ENCODE measurements at places on chromosomes 4 and X.
A peak's percentile ranks its signal among the peaks of the same experiment; 100 is the strongest.

- no peak for DNase-seq
Observed at GRCh38 chr4:176479767-176480166, 160.0 kb downstream of the SPCS3 start.

DNA sequence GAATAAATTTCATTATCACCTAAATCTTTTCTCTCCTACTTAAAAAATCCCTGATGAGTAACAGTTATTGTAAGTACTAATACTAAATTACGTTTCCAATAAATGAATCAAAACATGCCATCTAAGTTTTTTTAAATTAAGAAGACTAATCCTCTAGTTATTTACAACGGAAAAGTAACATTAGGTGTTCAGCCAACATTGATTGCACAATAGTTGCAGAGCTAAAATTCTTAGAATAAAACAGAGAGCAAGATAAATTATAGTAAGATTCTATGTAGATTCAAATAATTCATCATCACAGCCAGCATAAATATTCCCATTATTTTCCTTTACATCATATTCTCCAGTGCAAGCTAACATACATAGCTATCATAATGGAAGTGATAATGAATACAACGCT is 139.2 kb downstream of the HDX start:
- no peak for DNase-seq

- DNase-seq = no peak
Observed at GRCh38 chrX:45771114-45771513, 570.4 kb upstream of the DIPK2B start.

GRCh38 chr4:10098780-10099160 is 17.8 kb downstream of the WDR1 start:
- no peak for DNase-seq

- DNase-seq = peak; percentile 17
Observed at GRCh38 chr4:109067508-109068235, 234.8 kb downstream of the COL25A1 start.

GRCh38 chr4:88893961-88894360 is 163.0 kb downstream of the FAM13A start:
- DNase-seq = no peak

DNA sequence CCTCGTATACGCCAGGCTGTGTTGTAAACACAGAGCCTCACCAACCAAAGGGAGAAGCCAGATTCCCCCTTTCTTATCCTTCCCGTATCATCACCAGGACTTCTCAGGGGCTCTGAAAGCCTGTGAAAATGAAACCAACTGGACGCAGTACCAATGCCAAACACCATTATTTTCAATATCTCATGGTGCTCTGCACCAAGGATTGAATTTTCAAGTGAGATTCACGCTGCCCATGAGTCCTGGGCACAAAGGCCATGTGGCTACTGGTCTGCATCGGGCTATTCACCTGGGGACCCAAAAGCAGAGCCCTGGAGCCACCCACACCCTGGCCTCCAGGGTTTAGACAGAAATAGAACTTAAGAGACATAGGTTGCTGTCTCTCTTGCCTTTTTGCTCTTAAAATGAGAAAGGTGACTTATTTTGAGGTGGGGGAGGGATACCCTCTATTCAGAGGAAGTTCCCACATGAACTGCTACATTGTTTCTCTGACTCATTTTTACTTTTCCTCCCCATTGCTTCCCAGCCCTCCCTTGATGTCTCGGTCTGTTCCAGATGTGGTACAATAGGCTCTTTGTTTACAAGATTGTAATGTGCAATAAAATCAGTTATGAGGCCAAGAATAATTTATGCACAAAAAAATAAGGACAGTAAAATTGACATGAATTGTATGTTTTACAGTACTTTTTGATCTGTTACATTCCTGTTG is 55.4 kb downstream of the MAML3 start:
- DNase-seq = no peak

DNA sequence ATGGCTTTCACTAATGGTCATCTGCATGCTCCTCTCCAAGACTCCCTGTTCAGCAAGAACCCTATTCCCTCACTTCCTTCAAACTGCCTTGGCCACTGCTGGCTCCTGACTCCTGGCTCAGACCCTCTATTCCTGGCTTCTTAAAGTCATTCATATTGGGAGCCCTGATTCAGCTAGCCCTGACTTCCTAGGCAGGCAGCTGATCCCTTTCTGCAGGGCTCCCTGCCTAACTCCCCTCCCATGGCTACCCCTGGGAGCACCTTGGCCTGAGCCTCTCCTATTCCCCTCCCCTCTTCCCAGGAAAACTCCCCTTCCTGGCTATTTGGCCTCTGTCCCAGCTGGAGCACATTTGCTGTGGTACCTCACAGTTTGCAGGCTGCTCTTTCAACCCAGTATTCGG is 154.9 kb upstream of the PJA1 start:
- no peak for DNase-seq

GRCh38 chr4:122746485-122746965 is 14.0 kb downstream of the BBS12 start:
- no peak for DNase-seq

DNA sequence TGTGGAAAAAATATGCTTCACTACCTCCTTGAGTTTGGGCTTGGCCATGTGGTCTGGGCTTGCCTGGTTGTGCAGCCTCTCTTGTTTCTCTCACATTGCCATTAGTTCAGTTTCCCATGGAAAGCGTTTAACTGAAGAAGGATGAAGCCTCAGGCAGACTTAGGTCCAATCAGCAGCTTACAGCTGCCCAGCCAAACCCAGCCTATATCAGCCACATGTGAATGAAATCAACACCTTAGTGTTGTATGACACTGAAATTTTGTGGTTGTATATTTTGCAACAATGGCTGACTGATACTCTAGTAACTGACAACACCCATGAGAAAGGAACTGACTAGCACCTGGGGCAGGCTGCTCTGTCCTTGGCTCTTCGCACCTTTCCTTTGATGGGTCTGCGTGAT is 81.2 kb downstream of the KLF8 start:
- no peak for DNase-seq

- no peak for DNase-seq
Observed at GRCh38 chr4:43718369-43718768, 730.2 kb downstream of the KCTD8 start.

- DNase-seq = no peak
Observed at GRCh38 chrX:1592470-1593142, 1.2 kb downstream of the AKAP17A start.

DNA sequence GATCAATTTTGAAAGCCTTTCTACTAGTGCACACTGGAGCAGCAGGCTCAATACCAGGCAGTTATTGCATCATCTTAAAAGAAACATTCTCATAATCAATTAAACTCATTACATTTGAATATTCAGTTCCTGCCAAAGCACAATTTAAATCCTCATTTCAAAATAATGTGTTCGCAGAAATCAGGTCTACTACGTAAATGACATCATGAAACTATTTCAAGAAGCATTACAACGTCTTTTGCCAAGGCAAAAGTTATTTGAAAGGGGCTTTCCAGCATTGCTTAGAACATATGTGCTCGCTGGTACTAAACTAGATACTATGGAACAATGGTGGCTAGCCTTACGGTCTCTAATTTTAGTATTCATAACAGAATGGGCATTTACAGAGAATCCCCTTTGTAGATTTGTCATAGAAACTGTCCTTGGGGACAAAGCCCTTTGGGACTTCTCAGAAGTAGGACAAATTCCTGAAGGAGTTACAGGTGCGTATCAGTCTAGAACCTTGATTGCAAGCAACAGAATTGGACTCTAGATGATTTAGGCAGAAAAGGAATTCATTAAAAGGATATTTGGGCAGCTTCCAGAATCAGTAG is 27.6 kb upstream of the HUWE1 start:
- DNase-seq = no peak

DNA sequence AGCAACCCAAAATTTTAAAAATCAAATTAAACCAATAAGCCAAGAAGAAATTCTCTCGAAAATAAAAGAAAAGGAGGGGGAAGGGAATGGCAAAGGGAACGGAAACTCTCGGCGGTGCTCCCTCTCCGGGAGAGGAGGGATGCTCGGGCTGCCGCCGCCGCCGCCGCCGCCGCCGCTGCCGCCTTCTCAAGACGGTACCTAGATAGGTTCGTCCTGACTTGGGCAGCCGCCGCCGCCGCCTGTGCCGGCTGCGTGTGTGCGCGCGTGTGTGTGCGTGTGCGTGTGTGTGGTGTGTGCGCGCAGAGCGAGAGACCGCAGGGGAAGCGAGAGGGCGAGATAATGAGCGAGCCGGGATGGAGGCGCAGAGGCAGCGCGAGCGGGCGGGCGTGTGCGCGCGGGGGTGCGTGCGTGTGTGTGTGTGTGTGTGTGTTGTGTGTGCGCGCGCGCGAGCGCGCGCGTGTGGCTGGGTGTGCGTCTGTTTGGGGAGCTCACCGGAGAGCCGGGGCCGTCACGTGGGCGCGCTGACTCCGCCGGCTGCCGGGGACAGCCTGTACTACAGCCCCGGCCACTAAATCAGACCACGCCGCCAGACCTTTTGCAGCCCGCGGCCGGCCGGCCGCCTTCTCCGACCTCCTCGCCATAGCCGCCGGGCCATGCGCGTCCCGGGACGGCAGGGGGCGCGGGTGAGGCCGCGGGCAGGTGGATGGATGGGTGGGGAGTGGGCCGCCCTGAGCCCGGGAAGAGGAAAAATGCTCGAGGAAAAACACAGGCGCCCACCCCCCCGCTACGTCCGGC is 111.6 kb downstream of the DHX15 start:
- DNase-seq = peak; percentile 93

DNA sequence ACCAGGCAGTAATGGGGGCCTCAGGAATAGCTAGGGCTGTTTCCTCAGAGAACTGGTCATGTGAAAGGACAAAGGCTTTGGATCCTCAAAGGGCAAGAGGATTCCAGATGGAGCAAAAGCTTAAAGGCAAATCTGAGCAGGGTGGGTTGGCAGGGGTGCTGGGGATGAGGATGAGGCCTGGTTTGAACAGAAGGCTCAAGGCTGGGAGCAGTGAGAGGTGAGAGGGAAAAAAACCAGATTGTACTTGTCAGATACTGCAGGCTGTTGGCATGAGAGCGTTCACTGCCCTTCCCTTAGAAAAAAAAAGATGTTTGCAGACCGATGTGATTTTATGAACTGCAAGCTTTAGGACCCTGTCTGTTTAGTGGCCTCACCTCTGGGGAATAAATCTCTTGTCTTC is 75.3 kb upstream of the PLAC1 start:
- DNase-seq = no peak

DNA sequence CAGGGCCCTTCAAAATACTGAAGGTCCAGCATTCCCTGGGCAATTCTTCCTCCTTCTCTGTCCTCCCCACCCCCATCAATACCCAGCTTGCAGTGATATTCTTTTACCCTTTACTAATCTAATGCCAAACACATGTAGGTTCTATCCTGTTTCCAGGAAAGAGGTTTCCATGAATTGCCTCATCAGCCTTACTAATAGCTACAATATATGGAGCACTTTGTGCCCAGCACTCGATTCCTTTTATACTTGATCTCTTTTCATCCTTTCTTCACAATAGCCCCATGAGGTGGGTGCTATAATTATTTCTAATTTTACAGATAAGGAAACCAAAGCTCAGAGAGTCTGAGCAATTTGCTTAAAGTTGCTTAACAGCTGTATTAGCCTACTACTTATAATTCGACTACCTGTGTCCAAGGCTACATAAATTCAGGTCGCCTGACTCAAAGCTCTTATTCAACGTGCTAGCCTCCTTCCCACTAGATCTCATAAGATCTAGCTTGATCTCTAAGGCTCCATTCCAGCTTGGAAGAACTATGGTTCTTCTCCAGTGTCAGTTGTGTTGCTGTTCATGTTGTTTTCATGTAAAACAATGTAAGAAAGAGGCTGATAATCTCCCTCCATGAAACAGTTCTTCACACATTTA is 229.6 kb upstream of the PGRMC2 start:
- peak; percentile 57 for DNase-seq

GRCh38 chr4:180669680-180670079 is 1573.5 kb upstream of the TENM3 start:
- peak; percentile 16 for DNase-seq

DNA sequence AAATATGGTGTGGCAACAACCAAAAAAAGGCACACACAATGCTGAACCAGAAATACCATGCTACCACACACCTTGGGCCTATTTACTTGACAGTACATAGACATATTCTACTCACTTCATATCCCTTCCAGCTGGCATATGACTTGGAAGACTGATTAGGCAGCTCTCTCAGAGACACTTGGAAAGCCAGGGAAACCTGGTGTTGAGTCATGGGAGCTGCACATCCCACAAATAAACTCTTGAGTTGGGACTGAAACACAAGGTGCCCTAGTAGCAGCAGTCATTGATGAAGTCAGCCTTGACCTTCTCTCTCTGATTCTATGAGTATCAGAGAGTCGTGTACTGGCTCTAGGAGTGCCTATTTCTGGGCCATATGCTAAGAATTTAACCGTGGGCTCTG is 776.6 kb upstream of the LCORL start:
- DNase-seq = no peak

DNA sequence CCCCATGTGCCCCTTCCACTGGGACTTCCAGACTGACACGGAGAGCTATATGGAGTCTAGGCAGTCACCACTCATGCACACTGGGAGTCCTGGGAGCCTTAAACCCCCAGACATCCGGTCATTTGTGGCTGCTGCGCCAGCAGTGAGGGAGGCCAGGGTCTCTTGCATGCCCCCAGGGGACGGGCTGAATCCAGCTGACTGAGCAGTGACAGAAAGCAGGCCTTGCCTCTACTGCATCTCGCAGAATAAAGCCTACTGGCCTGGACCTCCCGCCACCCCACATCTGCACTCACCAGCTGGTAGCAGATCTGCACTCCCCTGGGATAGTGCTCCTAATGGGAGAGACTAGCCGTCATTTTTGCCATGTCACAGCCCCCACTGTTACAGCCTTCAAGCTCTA is 1234.2 kb downstream of the FAM133A start:
- no peak for DNase-seq

DNA sequence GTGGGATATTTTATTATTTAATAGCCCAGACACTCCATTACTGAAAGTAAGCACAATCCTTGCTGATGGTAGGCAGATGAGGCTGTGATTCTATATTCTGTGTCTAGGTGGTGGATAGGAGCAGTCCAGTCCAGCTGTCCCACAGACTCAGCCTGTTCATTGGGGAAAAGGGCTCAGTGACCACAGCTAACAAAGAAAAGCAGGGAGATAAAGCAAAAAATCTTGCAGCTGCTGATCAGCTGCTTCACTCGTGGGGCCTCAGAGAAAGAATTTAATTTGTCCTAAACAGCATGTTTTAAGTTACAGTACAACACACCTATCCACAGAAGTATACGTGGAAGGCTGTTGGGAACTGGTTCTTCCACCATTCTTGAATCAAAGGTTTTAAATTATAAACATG is 40.7 kb upstream of the ANK2 start:
- peak; percentile 61 for DNase-seq

- DNase-seq = peak; percentile 6
Observed at GRCh38 chrX:132614297-132614696, 125.5 kb upstream of the MBNL3 start.

DNA sequence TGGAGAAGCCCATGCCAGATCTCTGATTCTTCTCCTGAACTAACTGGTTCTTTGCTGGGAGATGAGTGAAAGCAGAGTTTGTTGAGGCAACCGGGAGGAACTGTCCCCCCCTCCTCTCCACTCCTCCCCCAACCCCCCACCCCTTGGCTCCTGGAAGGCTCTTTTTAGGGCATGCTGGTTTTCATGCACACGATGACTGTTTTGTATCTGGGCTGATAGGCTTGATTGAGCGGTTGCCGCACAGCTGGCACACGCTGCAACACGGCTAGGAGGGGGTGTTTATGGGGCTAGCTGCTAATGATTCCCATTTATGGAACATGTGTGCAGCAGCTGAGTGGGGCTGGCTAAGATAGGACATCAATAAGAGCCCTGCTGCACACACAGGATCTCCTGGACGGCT is 137.2 kb downstream of the SMIM20 start:
- DNase-seq = peak; percentile 71
